ENCODE measurements at places on chromosomes 16 and 17.

DNA sequence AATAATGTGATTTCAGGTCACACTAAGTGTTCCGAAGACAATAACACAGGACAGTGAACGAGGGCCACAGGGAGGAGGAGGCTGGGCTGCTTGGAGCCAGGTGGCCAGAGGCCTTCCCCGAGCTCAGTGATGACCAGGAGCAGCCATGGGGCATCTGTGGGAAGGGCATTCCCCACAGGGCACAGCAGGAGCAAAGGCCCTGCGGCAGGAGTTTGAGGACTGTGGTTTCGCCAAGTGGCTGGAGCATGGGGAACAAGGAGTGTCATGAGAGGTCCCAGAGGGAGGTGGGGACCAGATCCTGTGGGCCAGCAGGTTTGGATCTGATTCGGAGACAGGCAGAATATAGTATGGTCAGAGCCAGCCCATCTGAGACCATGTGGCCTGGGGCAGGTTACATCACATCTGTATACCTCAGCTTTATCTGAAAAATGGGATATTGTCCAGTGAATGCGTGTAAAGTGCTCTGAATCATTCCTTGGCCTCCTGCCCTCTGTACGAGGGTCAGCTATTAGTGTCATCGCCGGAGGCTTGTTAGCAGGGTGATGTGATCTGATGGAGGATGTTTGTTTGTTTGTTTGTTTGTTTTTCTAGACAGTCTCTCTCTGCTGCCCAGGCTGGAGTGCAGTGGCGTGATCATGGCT, 176.8 kb downstream of the KATNIP start:
- no peak for DNase-seq

- DNase-seq, result no peak
These were observed 86.8 kb downstream of the NTN1 start for GRCh38 chr17:9108146-9108545.

DNA sequence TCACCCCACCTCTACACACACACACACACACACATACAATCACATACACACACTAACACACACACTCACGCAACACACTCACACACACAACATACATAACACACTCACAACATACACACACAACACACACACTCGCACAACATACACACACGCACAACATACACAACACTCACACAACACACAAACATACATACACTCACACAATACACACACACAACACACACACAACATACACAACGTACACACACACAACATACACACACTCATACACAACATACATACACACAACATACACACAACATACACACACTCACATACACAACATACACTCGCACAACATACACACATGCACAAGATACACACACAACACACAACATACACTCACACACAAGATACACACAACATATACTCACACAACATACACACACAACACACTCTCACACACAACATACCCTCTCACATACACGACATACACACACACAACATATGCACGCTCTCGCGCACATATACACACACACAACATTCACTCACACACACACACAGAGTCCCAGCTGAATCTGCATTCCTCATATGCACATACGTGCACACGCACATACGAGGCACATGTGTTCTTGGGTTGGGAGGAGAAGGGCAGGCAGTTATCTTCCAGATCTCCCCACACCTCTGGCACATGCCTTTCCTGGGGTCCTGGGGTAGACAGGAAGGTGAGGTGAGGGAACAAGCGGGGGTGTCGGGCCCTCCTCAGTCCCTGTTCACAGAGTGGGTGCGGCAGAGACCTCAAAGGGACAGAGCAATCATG, 1.1 kb downstream of the ASGR2 start:
- DNase-seq, result no peak

GRCh38 chr17:14664511-14664910, 363.6 kb downstream of the HS3ST3B1 start:
- DNase-seq, result no peak

DNA sequence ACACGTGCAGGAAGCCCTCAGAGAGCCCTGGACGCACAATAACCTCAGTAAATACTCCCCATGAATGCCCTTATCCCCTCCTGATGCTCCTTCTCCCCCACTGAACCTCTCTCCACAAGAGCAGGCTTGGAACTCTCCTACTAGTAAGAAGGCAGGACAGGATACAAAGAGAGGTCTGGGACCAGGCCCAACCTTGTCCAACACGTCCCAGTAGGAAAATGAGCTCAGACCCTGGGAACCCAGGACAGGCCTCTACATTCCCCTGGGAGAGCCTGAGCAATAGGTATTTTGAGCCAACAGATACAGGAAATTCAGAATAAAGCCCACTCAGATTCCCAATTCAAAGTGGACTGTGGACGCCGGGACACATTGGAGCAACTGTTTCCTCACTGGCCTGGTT, 19.2 kb downstream of the ZNF423 start:
- DNase-seq, result no peak

DNA sequence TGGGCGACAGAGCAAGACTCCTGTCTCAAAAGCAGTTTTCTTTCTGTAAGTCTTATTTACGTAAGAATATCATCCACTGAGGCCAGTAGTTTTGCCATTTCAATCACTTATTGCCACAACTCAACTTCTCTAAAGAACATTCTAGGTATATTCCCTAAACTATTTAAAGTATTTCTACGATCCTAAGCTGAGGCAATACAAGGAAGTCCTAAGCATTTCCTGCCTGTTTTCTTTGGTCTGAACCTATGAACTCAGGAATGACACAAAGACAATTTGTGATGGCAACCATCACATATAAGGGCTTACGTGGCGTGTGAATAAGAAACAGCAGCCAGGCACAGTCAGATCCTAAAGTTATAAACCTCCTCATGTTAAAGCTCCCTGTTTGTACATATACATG, 14.2 kb downstream of the USP36 start:
- no peak for DNase-seq

DNA sequence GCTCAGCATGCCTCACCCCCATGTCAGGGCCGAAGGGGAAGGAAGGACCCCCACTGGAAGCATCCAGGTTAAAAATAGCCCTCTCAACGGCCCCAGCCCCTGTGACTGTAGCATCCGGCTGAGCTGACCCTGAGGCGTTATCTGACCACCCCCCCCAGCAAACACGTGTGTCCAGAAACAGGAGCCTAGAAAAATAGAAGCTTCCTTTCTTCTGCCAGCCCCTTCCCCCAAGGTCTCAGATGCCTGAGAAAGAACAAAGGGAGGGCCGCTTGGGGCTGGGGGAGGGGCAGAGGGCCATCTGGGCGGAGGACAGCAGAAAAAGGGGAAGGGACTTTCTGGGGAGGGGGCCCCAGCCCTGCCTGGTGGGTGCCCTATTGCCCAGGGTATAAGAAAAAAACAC, 55.8 kb downstream of the ACTG1 start:
- no peak for DNase-seq

DNA sequence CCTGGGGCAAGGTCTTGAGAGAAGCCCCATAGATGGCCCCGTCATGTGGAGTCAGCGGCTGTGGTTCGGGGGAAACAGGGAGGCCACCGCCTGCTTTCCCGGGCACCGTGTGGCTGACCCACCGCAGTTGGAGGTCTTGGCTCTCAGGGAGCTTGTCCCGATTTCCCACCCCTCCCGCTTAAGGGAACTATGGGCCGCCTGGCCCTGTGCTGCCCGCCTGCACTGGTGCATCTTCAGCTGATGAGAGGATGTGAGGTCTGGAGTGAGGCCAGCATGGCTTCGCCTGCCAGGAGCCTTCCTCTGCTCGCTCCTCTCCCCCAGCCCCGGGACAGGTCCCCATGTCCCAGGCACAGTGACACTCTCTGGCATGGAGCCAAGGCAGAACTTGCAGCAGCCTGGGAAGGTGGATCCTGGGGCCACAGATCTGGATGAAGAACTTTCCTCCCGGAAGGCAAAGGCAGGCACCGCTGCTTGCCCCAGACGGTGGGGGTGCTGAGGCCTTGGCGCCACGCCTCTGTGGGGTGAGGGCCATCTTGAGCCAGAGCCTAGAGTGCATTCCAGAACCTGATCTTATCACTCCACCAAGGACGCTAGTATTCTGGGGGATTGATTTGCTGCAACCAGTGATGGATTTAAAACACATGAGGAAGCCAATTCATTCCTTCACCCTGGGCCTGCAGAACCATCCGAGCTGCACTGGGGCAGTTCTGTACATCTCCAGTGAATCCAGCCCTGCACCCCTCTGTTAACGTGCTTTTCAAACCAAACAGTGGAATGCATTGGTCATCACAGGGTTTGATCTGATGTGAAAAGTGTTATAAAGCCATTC, 178.6 kb upstream of the TNRC6C start:
- no peak for DNase-seq

- DNase-seq, result no peak
These were observed 922 bp upstream of the MRPL58 start for GRCh38 chr17:75011401-75012095.
